ENCODE measurements at places on chromosomes 12 and 14.

DNA sequence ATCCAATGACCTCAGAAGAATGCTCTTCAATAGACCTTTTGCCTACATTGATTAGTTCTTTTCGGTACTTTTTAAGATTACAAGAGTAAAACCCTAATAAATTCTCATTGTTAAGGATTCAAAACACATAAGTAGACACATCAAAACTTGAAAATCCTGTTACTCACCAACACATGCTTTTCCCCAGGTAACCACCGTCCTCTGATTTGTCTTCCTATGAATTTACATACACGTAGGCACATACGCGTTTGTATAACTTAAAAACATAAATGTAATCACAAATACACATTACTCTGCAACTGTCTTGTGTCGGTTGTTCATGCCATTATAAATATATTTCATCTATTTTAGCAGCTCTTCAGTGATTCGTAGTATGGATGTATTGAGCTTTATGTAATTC lies 910 bp upstream of the WASHC4 start:
- no peak for DNase-seq

DNA sequence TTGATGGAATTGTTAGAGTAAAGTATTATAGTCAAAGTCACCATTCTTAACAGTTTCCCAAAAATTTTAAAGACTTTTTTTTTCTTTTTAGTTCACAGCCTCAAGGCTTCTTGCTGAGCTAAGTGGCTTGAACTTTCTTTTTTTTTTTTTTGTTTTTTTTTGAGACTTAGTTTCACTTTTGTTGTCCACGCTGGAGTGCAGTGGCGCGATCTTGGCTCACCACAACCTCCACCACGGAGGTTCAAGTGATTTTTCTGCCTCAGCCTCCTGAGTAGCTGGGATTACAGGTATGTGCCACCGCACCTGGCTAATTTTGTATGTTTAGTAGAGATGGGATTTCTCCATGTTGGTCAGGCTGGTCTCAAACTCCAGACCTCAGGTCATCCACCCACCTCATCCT lies 92.8 kb downstream of the SETD3 start:
- DNase-seq: no peak

GRCh38 chr14:55869397-55870049 lies 248.7 kb upstream of the PELI2 start:
- no peak for DNase-seq

- no peak for DNase-seq
Observed at GRCh38 chr14:92575061-92575747, 61.6 kb downstream of the RIN3 start.

DNA sequence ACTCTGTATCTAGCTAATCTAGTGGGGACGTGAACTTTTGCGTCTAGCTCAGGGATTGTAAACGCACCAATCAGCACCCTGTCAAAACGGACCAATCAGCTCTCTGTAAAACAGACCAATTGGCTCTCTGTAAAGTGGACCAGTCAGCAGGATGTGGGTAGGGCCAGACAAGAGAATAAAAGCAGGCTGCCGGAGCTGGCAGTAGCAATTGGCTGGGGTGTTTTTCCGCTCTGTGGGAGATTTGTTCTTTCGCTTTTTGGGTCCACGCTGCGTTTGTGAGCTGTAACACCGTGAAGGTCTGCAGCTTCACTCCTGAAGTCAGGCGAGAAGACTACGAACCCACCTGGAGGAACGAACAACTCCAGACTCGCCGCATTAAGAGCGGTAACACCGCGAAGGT lies 76.5 kb downstream of the SPRING1 start:
- DNase-seq: no peak

- peak; percentile 64 for DNase-seq
Observed at GRCh38 chr14:70919774-70920173, 12.5 kb downstream of the PCNX1 start.

DNA sequence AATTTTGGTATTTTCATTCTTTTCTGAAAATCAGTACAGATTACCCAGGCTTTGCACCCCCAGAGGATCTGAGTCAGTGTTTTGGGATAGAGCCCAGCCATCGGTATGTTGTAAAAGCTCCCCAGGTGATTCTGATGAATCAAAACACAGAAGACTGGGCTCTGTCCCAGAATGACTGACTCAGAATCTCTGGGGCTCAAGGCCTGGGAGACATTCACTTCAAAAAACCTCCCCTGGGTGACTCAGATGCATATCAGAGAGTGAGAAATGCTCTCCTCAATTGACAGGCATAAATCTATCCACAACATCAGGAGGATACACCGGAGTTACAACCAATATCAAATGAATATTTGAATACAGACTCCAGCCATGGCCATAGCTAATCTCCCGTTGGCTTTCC lies 32.6 kb downstream of the SLC35F4 start:
- peak; percentile 99 for DNase-seq

GRCh38 chr12:27907766-27908165 lies 64.8 kb downstream of the PTHLH start:
- peak; percentile 65 for DNase-seq

GRCh38 chr12:122813310-122813713 lies 21.9 kb upstream of the HIP1R start:
- DNase-seq: no peak

- peak; percentile 76 for DNase-seq
Observed at GRCh38 chr14:75132382-75133086, 5.7 kb upstream of the NEK9 start.

DNA sequence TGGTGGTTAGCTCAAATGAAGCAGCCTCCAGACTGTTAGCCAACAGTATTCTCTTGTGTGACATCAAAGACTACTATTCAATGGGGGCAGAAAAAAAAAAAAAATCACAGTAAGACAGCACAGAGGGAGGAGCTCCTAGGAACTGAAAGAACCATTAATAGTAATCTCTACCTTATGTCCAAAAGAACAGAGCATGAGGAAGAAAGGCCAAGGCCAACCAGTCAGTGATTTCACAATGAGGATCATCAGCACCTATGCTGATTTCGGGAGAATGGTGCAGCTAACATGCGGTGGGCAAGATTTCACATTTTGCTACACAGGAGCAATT lies 66.3 kb upstream of the SOX5 start:
- DNase-seq: no peak

DNA sequence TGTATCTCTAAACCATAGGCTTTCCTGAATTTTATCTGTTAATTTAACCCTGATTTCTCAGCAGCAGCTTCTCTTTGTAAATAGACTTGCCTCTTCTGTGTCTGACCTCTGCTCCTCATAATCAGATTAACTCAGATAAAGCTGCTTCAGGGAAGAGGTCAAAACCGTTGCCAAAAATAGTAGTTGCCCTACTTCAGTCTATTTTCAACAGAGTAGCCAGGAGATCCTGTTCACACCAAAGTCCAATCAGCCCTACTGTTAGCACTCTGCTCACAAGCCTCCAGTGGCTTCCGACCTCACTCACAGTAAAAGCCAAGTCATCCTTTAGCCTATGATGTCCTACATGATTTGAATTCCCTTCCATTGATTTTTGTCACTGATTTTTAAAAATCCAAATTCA lies 258.4 kb downstream of the PPFIA2 start:
- DNase-seq: no peak

GRCh38 chr12:52965337-52965731 lies 16.4 kb downstream of the KRT18 start:
- no peak for DNase-seq

- no peak for DNase-seq
Observed at GRCh38 chr12:130966443-130967030, 12.8 kb downstream of the ADGRD1 start.

DNA sequence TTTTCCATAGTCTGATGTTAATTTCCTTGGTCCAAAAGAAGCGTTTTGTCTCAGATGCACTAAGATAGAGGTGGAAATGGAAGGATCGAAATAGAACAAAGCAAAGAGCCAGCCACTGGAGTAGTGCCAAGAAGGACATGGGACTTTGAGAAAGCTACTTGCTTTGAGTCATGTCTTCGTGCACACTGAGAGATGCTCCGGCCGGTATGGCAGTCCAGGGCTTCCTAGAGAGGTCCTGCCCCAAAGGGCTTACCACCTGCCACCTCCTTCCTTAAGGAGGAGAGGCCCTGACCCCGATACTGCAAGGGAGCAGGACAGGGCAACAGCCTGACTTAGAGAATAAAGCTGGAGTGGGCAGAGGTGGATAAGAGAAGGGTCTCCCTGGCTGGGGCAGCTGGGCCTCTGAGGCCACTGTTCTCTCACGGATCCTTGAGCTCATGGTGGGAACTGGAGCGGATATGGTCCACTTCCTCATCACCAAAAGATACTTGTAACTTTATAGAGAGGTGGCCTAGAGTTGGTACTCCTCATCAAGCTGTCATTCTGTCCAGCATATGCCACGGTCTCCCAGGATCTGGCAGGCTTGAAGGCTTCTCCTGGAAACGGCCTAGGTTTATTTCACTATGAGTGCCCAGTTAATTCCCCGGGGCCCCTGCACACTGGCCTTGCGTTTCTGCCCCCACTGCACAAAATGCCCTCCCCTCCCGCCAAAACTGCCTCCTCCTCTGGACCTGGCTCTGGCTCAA lies 57.4 kb downstream of the FOXN3 start:
- no peak for DNase-seq

GRCh38 chr12:2457215-2457932 lies 337.4 kb upstream of the FKBP4 start:
- no peak for DNase-seq

DNA sequence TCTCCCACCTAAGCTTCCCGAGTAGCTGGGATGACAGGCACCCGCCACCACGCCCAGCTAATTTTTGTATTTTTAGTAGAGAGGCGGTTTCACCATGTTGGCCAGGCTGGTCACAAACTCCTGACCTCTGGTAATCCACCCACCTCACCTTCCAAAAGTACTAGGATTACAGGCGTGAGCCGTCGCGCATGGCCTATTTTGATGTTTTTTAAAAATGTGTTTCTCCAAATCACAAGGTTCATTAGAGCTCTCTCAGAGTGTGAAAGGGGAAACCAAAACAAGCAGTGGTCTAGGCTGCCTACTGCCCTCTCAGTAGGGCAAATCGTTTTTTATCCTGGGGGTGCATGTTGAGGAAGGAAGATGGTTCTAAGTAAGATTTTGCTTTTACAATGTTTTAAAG lies 211.5 kb downstream of the PIK3C2G start:
- no peak for DNase-seq

DNA sequence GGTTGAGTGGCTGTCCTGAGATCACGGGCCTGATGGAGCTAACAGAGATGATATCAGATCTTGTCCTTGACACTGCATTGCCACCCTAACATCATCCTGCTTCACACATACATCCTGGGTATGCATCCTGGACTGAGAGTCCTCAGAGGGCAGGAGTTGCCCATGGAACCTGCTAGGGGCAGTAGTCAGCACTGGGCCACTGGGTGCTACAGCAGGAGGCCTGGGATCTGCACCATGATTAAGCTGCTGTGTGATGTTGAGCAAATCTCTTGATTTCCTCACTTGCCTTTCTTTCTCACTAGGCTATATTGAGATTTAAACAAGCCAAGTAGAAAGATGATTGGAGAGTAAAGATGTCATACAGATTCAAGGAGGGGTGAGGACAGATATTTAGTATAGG lies 22.1 kb upstream of the EIF4B start:
- no peak for DNase-seq

GRCh38 chr12:68270358-68270757 lies 17.0 kb upstream of the IL22 start:
- DNase-seq: no peak

Measured in fibroblast of upper back skin (primary cell).